Naive thymus-derived CD8-positive, alpha-beta T cell (primary cell): ENCODE measurements at places on chromosomes 5 and 9. TPM values are rescaled to one million over a fixed set of nuclear protein-coding genes. Genes with fewer than 3 reads are reported as not detected.

- DNase-seq, result no peak
These were observed 120.2 kb upstream of the CCDC152 start for GRCh38 chr5:42636425-42636824.

DNA sequence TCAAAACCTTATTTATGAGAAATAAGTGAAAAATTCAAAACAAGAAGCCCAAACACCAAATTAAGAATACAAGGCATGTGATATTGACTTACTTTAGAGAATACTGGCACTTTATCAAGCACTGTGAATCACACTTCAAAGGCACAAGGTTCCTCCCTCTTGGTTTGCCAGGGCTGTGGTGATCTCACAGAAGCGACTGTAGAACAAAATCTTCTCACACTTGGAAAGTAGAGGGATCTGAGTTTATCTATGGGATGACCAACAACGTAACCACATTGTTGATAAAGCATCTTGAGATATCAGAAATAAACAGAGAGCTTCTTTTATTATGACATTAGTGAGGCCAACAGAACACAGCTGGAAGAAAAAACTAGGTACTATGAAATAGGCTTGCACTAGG lies 295.9 kb downstream of the NFIB start:
- no peak for DNase-seq

Gene LECT2
- not detected for polyA plus RNA-seq

Gene C1QTNF2
- not detected for polyA plus RNA-seq

DNA sequence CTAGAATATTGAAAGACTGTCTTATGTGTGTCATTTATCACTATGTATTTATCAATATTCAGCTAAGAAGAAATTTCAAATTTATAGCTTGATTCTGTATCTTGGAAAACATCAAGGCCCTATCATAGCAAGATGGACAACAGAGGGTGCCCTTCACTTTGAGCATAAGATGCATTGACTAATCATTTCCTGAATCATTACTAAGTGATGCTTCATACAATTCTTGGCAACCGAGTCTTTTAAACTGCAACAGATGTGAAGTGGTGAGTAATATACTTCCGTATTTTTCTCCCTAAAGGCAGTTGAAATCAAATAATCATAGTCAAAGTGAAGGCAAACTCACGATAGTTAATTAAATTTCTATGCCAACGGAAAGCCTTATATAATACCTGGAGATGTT lies 318.6 kb upstream of the RGMB start:
- no peak for DNase-seq

Gene CCDC152
- 4.0 TPM for polyA plus RNA-seq
